T-helper 17 cell (primary cell): ENCODE measurements at places on chromosomes 6 and 20. TPM values are rescaled to one million over a fixed set of nuclear protein-coding genes. Genes with fewer than 3 reads are reported as not detected.

Gene PLCB1
- 19.1 TPM for total RNA-seq

Gene TCF19
- total RNA-seq, result 3.7 TPM

Gene BMP6
- total RNA-seq, result 0.45 TPM

Gene PNLDC1
- 1.2 TPM for total RNA-seq
